ENCODE measurements at places on chromosomes 16 and 17.

DNA sequence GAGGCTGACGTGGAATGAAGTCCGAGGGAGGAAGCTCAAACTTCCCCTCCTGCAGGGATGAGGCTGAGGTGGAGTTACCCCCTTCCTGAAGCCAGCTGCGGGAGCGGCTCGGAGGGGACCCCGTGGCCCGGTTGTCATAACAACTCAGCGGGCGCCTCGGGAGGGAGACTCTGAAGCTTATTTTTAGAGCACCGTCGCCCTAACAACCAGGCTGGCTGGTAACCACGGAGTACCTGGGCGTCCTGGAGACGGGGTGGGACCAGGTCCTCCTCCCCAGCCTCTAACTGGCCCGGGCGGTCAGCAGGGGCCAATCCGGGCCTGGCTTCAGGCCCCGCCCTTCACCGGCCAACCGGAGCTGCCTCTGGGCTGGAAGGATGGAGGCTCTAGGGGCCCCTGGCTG, 27.7 kb downstream of the NECAB2 start:
- no peak for DNase-seq

DNA sequence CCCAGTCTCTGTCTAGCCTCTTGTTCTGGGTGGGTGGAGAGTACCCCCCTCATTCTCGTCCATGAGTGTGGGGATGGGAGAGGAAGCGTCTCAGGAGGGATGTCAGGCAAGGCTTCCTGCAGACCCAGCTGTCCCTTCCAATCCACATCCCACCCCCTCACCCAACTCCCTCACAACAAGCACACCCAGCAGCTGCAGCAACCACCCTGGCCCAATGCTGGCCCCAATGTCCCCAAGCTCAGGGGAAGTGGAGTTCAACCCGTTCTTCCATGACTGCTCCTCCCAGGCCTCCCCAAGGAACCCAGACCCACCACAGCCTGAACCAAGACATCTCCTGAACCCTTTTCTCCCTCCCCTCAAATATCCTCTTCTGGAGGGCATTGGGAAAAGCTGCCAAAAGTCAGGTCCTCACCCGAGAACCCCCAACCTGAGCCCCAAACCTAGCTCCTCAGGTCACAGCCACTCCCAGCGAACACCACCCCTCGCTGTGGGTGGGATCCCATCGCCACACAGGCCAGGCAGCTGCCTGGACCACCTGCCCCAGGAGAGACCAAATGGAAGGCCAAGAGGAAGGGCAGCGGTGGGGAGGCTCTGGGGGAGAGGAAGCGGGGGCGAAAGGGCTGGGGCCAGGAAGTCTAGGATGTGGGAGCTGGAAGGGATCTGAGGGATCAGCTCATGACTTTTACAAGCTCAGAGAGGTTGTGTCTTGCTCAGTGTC, 47.6 kb downstream of the FZD2 start:
- no peak for DNase-seq

- no peak for DNase-seq
Measured at GRCh38 chr17:32546031-32546444, 59.2 kb downstream of the CDK5R1 start.

GRCh38 chr16:72996291-72997062, 51.5 kb downstream of the ZFHX3 start:
- DNase-seq, result no peak

GRCh38 chr16:80896776-80897175, 92.4 kb upstream of the CDYL2 start:
- no peak for DNase-seq

DNA sequence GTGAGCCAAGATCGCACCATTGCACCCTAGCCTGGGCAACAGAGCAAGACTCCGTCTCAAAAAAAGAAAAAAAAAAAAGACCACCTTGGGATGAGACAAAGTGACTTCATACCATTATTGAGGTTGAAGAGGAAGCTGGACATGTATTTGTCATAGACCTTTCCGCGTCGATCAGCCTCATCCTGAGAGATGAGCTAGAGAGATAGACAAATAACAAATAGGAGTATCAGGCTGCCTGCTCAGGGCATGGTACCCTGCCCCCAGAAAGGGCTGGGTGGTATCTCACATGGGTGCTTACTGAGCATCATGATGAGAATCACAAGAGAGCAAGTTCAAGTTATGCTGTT, 22.1 kb downstream of the CNTNAP1 start:
- no peak for DNase-seq

DNA sequence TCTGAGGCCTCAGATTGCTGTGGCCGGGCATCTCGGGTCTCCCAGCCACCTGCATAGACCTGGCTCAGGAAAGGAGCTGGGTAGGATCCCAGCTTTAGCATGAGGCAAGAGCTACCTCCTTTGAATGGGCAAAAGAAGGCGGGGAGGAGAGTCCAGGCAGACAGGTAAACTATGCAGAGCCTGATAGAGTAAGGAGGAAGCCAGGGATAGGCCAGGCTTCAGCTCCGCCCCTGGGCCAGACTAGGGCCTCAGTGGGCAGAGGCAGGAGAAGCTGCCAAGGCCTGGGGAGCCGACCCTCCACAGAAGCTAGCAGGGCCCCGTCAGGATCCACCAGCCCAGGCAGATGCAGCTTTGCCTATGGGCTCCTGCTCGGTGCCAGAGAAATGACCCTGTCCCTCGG, 22.6 kb upstream of the UBE2G1 start:
- no peak for DNase-seq

DNA sequence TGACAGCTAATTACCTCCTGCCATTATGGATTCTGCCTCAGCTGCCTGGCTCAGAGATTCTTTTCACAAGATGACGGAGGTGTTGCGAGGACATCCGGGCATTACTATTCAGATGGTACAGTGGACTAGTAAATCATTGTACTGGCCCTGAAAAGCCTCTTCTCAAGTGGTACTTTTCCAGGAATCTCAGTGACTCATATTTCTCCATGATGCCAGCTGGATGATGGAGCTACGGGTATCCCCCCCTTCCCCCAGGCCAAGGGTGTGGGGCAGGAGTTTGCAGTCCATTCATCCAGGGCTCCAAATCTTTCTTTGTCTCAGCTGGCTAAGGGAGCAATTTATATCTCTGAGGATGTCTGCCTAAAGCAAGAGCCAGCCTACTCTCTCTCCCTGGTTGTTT, 107.7 kb upstream of the GPR139 start:
- DNase-seq, result no peak

GRCh38 chr17:7080456-7081041, 498 bp upstream of the CLEC10A start:
- no peak for DNase-seq

- DNase-seq, result no peak
Measured at GRCh38 chr17:32854207-32854606, 22.7 kb downstream of the MYO1D start.

DNA sequence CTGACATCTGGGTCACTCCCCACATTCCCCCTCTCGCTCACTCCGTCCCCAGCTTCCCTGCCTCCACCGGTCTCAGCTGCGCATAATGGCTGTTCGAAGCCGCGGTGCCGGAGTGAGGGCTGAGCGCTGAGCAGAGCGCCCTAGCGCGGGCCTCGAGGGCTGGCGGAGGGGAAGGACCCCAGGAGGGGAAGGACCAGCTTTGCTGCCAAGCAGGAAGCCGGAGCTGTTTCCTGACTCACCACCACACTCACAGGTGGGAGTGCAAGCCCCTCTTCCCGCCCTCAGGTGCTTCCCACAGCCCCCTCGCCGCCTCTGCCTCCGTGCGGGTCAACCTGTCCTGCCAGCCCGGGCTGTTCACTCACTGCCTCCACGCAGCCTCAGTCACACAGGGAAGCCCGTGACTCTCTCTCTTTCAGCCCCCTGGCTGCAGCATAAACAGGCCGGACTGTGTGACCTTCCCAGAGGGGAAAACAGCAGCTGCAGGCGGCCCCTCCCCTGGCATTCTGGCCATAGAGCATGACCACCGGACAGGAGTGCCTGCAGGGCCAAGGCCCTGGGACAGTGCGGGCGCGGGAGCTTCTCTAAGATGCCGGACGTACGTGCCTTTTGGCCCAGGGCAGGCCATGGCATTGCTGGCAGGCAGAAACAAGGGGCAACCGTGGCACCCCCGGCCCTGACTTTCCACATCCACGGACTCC, 23.7 kb downstream of the SLC43A2 start:
- no peak for DNase-seq

DNA sequence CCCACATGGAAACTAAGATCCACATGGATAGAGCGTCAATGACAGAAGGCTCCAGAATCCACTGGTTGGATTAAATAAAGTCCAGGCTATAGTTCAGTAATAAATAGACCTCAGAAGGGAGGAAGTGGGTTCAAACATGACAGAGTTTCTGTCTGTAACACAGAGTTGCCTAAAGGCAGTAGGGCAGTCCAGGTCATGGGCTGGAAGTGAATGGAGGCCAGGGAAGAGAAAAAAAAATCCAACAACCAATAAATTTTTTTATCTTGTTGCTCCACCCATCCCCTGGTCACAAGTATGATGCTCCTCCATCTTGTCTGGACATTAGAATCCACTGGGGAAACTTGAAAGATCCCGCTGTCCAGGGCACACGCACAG, 92.4 kb downstream of the RGS9 start:
- no peak for DNase-seq

Data from activated naive CD4-positive, alpha-beta T cell treated with anti-CD3 and anti-CD28 coated beads, Interleukin-2, amount 10 ng/mL, durations not matched to agents 7 days and 5 days (primary cell).